Activated CD8-positive, alpha-beta memory T cell treated with anti-CD3 and anti-CD28 coated beads, Interleukin-2, amount 10 ng/mL, durations not matched to agents 7 days and 5 days (primary cell): ENCODE measurements at places on chromosomes 3 and 15. TPM values are rescaled to one million over a fixed set of nuclear protein-coding genes. Genes with fewer than 3 reads are reported as not detected.

GRCh38 chr3:193621127-193621526 is 28.1 kb downstream of the OPA1 start:
- peak overlapping the region; percentile 76 for H3K27ac ChIP-seq
- peaks cover 33% of the 10 kb centered on the region for H3K4me1 ChIP-seq
- peak overlapping the region; percentile 15 for H3K4me3 ChIP-seq
- no peak for DNase-seq
- no peaks in the 10 kb centered on the region for H3K27me3 ChIP-seq
- peaks cover 45% of the 10 kb centered on the region for H3K36me3 ChIP-seq

The KNG1 gene
- not detected for total RNA-seq

The GP9 gene
- total RNA-seq = not detected

The TM6SF1 gene
- total RNA-seq = 22.4 TPM

GRCh38 chr3:158354713-158355112 is 216.3 kb upstream of the MLF1 start:
- peaks cover 7% of the 10 kb centered on the region for H3K4me1 ChIP-seq
- no peak overlapping the region for H3K27ac ChIP-seq
- H3K36me3 ChIP-seq = peaks cover 2% of the 10 kb centered on the region
